ENCODE measurements at places on chromosomes 5 and 9.

DNA sequence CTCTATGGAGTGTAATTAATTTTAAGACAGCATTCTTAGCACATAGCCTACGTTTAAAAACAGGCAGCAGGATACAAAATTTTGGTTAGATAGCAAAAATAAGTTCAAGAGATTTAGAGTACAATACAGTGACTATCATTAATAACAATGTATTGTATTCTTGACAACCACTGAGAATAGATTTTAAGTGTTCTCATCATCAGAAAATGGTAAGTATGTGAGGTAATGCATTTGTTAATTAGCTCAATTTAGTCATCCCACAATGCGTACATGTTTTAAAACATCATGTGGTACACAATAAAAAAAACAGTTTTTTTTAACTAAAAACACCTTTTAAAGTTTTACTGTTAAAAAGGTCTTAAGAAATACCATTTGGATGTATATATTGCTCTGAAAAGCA lies 94.2 kb downstream of the MUSK start:
- no peaks in the 10 kb centered on the region for H3K27me3 ChIP-seq
- no peak for DNase-seq
- no peak overlapping the region for H3K4me3 ChIP-seq
- H3K36me3 ChIP-seq: no peaks in the 10 kb centered on the region
- H3K4me1 ChIP-seq: no peaks in the 10 kb centered on the region

DNA sequence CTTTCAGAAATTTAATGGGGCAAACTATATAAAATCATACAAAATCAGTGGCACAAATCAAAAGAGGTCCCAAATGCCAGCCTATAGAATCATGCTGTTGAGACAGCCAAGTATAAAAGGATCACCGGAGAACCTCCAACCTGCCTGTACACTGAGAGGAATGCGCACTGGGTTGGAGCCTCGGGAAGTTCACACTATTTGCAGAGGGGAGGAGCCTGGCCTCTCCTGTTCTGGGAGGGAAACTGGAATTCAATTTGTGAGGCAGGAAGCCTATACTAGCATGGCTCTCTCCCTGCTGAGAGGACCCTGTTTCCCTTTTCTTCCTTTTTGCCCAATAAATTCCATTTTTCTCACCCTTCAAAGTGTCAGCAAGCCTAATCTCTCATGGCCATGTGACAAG lies 406.0 kb downstream of the HINT1 start:
- no peaks in the 10 kb centered on the region for H3K27me3 ChIP-seq
- H3K36me3 ChIP-seq: no peaks in the 10 kb centered on the region
- DNase-seq: no peak
- no peaks in the 10 kb centered on the region for H3K4me1 ChIP-seq
- no peak overlapping the region for H3K27ac ChIP-seq

GRCh38 chr9:123033352-123033751 lies at the start of gene GPR21:
GPR21 (plus strand) TSS chr9:123033667; CDS start chr9:123034567, 900 bp downstream.
- DNase-seq: no peak
- H3K27ac ChIP-seq: no peak within 1 kb of the TSS
- no peaks in the 10 kb centered on the region for H3K27me3 ChIP-seq
- no peak within 1 kb of the TSS for H3K4me3 ChIP-seq
- H3K36me3 ChIP-seq: no peaks in the 10 kb centered on the region

GRCh38 chr5:96660971-96661854 lies 963 bp upstream of the CAST start:
- DNase-seq: no peak
- no peaks in the 10 kb centered on the region for H3K36me3 ChIP-seq
- H3K27ac ChIP-seq: no peak overlapping the region
- H3K27me3 ChIP-seq: peaks cover 4% of the 10 kb centered on the region
- no peaks in the 10 kb centered on the region for H3K4me1 ChIP-seq
- H3K4me3 ChIP-seq: peak overlapping the region; percentile 86

- no peak overlapping the region for H3K4me3 ChIP-seq
- no peaks in the 10 kb centered on the region for H3K27me3 ChIP-seq
- H3K27ac ChIP-seq: no peak overlapping the region
Observed at GRCh38 chr9:93091056-93091452, 5.0 kb upstream of the CARD19 start.

GRCh38 chr5:138903130-138903775 lies 28.1 kb upstream of the LRRTM2 start:
- DNase-seq: no peak
- no peak overlapping the region for H3K27ac ChIP-seq
- H3K36me3 ChIP-seq: peaks cover 5% of the 10 kb centered on the region
- H3K4me1 ChIP-seq: no peaks in the 10 kb centered on the region

- H3K36me3 ChIP-seq: no peaks in the 10 kb centered on the region
- H3K4me1 ChIP-seq: peaks cover 1% of the 10 kb centered on the region
- no peak for DNase-seq
- no peaks in the 10 kb centered on the region for H3K27me3 ChIP-seq
Observed at GRCh38 chr9:13717322-13718054, 438.0 kb upstream of the MPDZ start.

DNA sequence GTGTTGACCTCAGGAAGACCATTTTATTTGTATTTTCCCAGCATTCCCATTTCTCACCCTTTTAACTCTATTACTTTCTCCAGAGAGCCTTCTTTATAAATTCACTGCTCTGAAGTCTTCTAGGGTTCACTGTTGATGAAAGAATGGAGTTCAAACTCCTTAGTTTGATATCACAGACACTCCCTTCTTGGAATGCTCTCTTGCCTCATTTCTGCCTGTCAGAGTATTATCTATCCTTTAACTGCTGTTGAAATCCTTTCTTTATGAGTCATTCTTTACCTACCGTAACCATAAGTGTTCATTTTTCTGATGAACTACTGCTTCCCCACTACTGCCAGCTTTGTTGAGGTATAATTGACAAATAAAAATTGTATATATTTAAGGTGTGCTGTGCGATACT lies 4.3 kb downstream of the RIC1 start:
- H3K27ac ChIP-seq: no peak overlapping the region
- no peak overlapping the region for H3K4me3 ChIP-seq
- H3K36me3 ChIP-seq: no peaks in the 10 kb centered on the region
- no peaks in the 10 kb centered on the region for H3K4me1 ChIP-seq
- no peak for DNase-seq
- H3K27me3 ChIP-seq: no peaks in the 10 kb centered on the region

- H3K27me3 ChIP-seq: no peaks in the 10 kb centered on the region
- no peak overlapping the region for H3K27ac ChIP-seq
- no peak for DNase-seq
- H3K36me3 ChIP-seq: no peaks in the 10 kb centered on the region
- H3K4me3 ChIP-seq: no peak overlapping the region
- peaks cover 1% of the 10 kb centered on the region for H3K4me1 ChIP-seq
Observed at GRCh38 chr5:83988293-83988685, 267.6 kb upstream of the HAPLN1 start.

GRCh38 chr5:58849223-58849622 lies 266.3 kb downstream of the RAB3C start:
- peaks cover 1% of the 10 kb centered on the region for H3K4me1 ChIP-seq
- no peak overlapping the region for H3K27ac ChIP-seq
- H3K36me3 ChIP-seq: no peaks in the 10 kb centered on the region
- H3K4me3 ChIP-seq: no peak overlapping the region
- no peaks in the 10 kb centered on the region for H3K27me3 ChIP-seq

GRCh38 chr5:139050432-139050831 lies 147.7 kb downstream of the SIL1 start:
- DNase-seq: no peak
- no peak overlapping the region for H3K4me3 ChIP-seq
- no peak overlapping the region for H3K27ac ChIP-seq
- H3K36me3 ChIP-seq: no peaks in the 10 kb centered on the region
- no peaks in the 10 kb centered on the region for H3K27me3 ChIP-seq

- H3K4me3 ChIP-seq: peak overlapping the region; percentile 50
- 0 out of 2 replicates have a peak, but pooled peaks cover 1% of the 10 kb centered on the region for H3K4me1 ChIP-seq
- peaks cover 8% of the 10 kb centered on the region for H3K27me3 ChIP-seq
- no peak overlapping the region for H3K27ac ChIP-seq
- DNase-seq: no peak
- no peaks in the 10 kb centered on the region for H3K36me3 ChIP-seq
Observed at GRCh38 chr5:172683264-172683644, 42.2 kb downstream of the NEURL1B start.

GRCh38 chr5:148792744-148793143 lies 33.7 kb upstream of the ADRB2 start:
- H3K4me1 ChIP-seq: no peaks in the 10 kb centered on the region
- H3K27me3 ChIP-seq: no peaks in the 10 kb centered on the region
- H3K4me3 ChIP-seq: no peak overlapping the region
- no peak for DNase-seq
- H3K36me3 ChIP-seq: no peaks in the 10 kb centered on the region
- H3K27ac ChIP-seq: no peak overlapping the region

DNA sequence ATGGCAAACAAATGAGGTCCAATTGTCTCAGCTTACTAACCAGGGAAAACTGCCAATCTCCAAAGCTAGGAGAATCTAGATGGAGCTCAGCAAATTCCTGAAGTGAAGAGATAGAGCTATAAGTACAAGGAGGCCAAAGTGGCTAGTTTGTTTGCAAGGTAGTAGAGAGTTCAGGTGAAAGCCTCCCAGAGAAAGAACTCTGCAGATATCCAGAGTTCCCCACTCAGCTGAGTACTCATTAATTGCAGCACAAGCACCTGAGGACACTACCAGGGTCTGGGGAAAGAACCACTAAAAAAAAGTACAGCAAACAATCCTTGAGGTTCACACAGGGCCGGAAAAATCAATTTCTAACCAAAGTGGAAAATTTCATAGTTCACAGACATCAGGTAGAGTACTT lies 250.9 kb downstream of the TMEM232 start:
- H3K4me1 ChIP-seq: no peaks in the 10 kb centered on the region
- H3K4me3 ChIP-seq: no peak overlapping the region
- DNase-seq: no peak
- no peak overlapping the region for H3K27ac ChIP-seq

- no peak overlapping the region for H3K4me3 ChIP-seq
- H3K27ac ChIP-seq: no peak overlapping the region
- no peak for DNase-seq
- no peaks in the 10 kb centered on the region for H3K4me1 ChIP-seq
- no peaks in the 10 kb centered on the region for H3K27me3 ChIP-seq
Observed at GRCh38 chr5:171478946-171479775, 59.7 kb downstream of the FGF18 start.
